ENCODE measurements at places on chromosomes 1 and 21.

DNA sequence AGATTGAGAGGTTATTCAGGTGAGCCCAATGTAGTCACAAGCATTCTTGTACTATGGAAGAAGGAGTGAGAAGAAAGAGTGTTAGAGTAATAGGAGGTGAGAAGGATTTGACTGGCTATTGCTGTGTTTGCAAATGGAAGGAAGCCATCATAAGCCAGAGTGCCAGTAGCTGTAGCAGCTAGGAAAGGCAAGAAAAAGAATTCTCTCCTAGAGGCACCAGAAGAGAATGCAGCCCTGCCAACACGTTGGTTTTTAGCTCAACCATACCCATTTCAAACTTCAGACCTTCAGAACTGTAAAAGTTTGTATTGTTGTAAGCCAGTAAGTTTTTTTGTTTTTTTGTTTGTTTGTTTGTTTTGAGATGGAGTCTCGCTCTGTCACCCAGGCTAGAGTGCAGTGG, 8.9 kb upstream of the IL12RB2 start:
- no peak for DNase-seq

- no peak for DNase-seq
These were observed 9.3 kb upstream of the FAAP20 start for GRCh38 chr1:2203671-2204414.

DNA sequence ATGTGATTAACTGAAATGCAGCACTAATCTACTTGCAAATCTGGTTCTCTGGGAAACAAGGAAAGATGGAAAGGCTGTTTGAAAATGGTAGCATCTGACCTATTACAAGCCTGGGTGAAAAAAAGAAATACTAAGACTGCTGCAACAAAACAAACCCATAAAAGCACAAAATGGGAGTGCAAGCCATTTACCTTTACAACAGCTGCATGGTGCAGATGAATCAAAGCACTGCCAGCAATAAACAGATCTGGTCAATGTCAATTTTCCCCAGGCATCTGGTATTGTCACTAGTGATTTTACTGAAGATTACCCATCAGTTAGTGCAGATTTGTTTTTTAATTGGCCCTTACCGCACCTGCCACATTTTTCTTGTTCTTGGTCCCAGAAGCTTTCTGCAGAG, 1341.7 kb downstream of the PLA2G4A start:
- DNase-seq, result peak; percentile 45

DNA sequence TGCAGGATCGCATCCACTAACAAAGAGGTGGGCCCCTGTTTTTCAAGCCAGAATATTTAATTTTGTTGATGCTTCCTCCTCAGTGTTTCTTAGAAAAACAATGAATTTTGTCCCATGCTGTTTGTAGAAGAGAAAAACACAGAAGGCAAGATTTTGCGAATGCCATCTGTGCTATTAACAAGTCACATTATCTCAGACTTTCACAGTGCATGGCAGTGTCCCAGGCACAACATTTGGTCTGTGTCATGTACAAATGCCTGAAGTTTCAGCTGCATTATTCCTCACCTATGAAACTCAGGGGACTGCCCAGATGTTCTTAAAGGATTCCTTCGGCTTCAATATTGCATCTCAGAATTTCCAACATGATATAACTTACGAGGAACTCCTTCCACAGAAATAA, 99.6 kb upstream of the ZC3H11B start:
- no peak for DNase-seq

- peak; percentile 27 for DNase-seq
These were observed 200.4 kb downstream of the NRIP1 start for GRCh38 chr21:14864211-14865021.

- DNase-seq, result no peak
These were observed 30.5 kb upstream of the PIK3CD start for GRCh38 chr1:9621032-9621431.

DNA sequence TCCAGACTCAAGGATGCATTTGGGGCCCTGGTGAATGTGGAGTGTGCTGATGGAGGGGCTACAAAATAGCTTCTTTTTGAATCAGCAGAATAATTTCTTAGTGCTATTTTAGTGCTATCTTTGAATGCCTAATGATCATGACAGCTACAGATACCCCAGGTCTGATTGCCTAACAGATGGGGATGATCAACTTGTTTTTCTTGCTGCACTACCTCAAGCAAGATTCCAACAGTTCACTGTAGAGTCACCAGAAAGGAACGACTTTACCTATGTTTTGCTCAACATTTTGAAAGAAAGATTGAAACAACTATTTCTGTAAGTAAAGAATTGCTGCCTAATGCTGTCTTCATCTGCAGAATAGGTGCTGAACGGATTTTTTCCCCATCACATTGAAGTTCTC, 42.6 kb upstream of the VAV3 start:
- no peak for DNase-seq

DNA sequence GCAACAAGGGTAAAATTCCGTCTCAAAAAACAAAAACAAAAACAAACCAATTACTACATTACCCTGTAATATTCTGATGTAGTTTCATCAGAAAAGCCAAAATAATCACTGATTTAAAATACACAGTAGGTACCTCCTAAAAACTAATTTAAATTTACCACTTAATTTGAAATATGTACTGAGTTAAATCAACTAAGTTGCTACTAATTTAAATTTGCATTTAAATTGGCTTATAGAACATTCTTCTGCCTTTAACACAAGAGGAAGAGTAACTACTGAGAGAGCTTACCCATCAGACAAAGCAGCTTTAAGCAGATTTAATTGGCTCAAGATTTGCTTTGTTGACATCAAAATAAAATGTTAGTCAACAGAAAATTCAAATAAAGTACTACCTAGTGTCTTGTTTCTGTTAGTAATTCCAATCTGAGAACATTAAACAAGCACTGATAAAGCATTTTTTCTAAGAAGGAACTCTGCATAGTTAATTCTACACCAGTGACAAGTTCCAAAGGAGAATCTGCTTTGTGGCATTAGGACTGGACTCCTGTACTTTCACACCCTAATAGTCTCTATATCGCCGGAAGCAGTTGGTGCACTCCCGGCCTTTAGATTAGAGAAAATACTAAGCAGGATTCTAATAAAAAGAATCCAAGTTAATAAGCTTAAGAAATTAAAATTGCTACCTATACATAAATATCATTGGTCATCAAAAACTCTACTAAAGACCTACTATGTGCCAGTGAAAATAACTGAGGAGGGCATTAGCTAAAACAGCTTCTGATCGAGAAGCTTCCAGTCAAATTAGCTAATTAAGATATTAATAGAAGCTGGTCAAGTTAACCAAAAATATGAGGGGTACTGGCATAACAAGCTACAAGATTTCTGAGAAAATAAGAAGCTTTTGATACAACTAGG, 8.4 kb downstream of the LUZP1 start:
- no peak for DNase-seq

DNA sequence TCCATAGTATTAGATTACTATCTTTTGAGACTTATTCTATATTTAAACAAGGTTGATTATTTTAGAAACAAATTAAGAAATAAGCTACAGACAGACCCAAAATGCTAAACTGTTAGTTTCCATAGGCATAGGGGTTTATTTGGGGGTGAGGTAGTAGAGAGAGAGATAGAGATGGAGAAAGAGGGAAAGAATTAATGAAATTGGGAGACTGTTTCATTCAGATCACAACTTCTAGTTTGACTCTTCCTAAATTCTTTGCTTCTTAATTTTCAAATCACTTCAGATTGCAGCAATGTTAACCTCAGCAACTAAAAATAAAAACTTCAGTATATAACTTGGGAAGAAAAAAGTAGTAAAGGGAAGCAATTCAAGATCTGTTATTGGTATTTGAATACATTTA, 3.4 kb downstream of the JUN start:
- DNase-seq, result no peak

DNA sequence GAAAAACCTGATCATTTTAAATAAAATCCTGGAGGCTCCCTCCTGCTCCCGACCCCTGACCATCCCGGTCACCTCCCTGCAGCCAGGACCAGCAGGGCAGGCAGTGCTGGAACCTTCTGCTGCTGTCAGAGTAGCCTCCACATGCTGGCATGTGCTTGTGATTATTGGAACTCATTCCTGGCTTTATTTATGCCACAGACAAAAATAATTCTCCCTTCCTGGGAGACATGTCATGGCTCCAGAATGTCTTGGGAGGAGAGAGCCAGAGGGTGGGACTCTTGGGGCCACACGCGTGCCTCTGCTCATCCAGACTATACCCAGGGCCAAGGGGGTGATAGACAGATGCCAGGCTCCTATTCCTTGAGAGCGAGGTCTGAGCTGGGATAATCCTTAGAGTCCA, 183.6 kb upstream of the RAB4A start:
- no peak for DNase-seq

DNA sequence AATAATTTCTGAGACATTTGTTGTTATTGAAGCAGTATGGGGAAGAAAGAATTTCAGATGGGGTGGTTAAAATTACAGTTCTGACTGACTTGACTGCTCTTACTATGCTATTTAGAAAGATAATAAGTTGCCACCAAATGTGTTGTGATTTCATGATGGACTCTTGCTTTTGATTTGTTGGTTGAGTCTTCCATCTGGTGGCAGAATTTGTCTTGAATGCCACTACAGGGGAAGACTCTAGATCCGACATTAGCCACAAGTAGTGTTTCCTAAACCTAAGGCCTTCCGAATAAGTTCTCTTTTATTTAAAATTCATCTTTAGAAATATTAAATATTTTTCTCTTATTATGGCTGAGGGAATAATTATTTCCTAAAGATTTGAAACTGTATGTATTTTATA, 190.9 kb upstream of the ADGRL4 start:
- no peak for DNase-seq

- DNase-seq, result no peak
These were observed 464.2 kb upstream of the DAB1 start for GRCh38 chr1:57887964-57888491.

- no peak for DNase-seq
These were observed 118.0 kb upstream of the IFFO2 start for GRCh38 chr1:19074361-19074901.

GRCh38 chr1:224767031-224767430, 150.9 kb downstream of the CNIH3 start:
- DNase-seq, result no peak

GRCh38 chr1:1534401-1535154, 5.8 kb downstream of the TMEM240 start:
- DNase-seq, result no peak

GRCh38 chr1:226402739-226403165, 5.1 kb downstream of the PARP1 start:
- no peak for DNase-seq

DNA sequence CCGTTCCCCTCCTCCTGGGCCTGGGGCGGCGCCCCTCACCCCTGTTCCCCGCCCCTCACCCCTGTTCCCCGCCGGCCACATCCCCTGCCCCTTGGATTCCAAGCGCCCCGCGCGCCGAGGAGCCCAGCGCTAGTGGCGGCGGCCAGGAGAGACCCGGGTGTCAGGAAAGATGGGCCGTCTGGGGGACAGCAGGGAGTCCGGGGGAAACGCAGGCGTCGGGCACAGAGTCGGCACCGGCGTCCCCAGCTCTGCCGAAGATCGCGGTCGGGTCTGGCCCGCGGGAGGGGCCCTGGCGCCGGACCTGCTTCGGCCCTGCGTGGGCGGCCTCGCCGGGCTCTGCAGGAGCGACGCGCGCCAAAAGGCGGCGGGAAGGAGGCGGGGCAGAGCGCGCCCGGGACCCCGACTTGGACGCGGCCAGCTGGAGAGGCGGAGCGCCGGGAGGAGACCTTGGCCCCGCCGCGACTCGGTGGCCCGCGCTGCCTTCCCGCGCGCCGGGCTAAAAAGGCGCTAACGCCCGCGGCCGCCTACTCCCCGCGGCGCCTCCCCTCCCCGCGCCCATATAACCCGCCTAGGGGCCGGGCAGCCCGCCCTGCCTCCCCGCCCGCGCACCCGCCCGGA, at the start of gene TP73:
TP73 (plus strand) TSS at position 587 of the 618 bp plus-strand sequence. CDS start 29,850 bp downstream, outside the sequence.
- DNase-seq, result no peak

DNA sequence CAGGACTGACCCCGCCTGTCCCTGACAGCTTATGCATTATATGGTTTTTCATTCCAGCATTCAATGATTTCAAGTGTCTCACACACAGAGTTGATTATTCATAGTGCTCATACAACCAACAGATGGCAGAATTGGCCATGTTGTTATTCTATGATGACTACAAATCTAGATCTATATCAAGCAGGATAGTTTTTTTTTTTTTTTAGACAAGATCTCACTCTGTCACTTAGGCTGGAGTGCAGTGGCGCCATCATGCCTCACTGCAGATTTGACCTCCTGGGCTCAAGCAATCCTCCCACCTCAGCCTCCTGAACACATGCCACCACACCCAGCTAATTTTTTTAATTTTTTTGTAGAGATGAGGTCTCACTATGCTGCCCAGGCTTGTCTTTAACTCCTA, 40.1 kb upstream of the LRRC8D start:
- no peak for DNase-seq

- no peak for DNase-seq
These were observed 135.4 kb upstream of the FMN2 start for GRCh38 chr1:239956263-239956662.

- no peak for DNase-seq
These were observed 26.7 kb downstream of the DMAP1 start for GRCh38 chr1:44239961-44240371.

GRCh38 chr1:74652711-74653139, 20.9 kb downstream of the ERICH3 start:
- no peak for DNase-seq

DNA sequence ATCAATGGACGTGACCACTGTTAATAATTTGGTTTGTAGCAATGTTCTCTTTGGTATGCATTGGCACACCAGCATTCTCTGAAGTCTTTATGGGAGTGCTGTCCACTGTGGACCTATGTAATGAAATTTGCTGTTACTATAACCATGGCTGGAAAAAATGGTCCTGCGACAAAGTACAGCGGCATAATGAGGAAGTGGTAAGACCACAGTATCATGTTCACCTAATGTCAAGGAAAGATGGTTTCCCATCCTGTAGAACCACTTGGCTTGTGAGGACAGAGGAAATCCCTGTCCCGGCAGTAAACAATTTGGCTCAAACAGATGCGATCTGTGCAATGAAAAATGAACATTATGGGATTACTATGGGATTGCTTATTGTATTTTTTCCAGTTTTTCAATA, 173.9 kb upstream of the IVNS1ABP start:
- no peak for DNase-seq

DNA sequence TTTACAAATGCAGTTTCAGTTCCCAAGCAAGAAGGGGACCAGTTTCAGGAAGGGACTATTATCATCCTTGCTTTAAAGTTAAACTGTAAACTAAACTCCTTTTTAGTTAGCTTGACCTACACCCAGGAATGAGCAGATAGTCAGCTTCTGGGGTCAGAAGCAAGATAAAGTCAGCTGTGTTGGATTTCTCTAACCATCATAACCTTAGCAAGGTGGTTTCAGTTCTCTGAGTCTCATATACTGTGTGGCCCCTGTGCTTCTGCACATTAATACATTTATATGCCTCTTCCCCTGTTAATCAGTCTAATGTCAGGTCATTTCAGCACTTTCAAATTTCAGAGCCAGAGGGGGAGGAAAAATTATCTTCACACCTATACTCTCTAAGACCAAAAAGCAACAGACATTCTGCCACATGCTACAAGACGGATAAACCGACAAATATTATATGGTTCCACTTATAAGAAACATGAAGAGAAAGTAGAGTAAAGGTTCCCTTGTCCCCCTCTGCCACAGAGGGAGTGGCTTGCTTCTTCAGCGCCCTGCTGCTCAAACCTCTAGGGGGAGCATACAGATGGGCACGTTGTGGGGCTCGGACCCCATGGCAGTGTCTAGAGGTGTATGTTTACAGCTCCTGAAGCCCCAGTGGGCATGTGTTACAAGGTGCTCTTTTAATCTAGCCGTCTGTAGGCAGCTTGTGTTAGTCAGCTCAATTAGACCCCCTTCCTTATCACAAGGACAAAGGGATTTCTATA, 89.1 kb downstream of the SMYD3 start:
- DNase-seq, result no peak

Measured in NCI-H1092 (cell line).